ENCODE measurements at places on chromosomes 12 and 14. TPM values are rescaled to one million over a fixed set of nuclear protein-coding genes. Genes with fewer than 3 reads are reported as not detected.

Gene RAB3IP
- total RNA-seq, result 11.1 TPM

GRCh38 chr14:43983721-43984120 lies 523.4 kb downstream of the FSCB start:
- DNase-seq, result no peak

- no peak for DNase-seq
Observed at GRCh38 chr12:59115995-59116394, 195.7 kb upstream of the LRIG3 start.

DNA sequence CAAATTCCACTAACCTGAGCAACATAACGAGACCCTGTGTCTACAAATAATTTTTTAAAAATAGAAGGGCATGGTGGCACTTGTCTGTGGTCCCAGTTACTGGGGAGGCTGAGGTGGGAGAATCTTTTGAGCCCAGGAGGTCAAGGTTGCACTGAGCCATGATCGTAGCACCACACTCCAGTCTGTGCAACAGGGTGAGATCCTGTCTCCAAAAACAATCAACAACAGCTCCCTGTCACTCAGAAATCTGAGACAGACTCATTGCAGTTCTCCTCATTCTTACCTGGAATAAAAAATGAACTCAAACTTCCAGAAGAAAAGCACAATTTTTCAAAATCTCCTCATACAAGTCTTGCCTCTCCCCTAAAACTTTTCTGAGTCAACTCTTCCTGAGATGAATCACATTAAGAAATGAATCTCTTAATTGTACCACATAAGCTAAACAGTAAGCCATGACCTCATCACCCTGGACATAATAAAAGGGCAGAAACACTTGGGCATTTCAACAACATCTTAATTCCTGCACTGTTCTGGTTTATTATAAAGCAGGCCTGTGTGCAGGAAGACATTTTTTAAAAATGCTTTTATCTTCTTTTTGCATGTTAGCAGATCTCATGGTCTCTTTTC lies 214.3 kb upstream of the CDKN3 start:
- peak; percentile 37 for DNase-seq

DNA sequence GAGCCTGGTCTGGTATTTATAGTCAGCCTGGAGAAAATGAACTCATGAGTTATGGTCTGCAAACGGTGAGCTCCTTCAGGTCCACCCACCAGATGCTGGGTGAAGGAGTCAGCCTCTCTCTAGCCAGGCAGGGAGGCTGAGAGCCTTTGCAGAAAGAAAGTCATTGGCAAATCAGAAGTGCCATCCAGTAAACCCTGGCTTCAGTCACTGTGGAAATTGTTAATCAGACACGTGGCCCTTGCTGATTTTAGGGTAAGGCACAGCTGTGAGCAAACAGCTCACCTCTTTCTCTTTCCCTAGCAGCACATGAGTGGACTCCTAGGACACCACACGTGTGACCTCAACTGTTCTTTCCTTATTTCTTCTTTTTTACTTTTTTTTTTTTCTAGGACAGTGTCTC lies 44.9 kb downstream of the CHST11 start:
- DNase-seq, result no peak

DNA sequence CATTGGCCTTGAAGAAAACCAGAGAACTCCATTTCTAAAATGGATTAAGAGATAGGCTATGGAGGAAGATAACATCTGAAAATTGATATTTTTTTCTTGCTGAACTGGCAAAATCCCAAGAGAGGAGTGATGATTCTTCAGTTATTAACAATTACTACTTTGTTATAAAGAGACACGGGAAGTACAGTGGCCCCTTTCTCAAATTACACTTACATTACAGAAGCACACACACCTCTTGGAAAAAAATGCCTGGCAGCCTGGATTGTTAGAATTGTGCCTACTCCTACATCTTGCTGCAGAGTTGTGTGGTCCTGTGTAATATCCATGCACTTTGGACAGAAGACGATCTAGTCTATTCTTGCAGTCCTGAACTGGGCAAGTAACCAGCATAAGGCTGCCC lies 71.7 kb downstream of the TGFB3 start:
- DNase-seq, result no peak

- peak; percentile 61 for DNase-seq
Observed at GRCh38 chr12:53190108-53190729, 9.5 kb upstream of the CSAD start.

- no peak for DNase-seq
Observed at GRCh38 chr12:5521456-5522325, 89.8 kb downstream of the NTF3 start.

DNA sequence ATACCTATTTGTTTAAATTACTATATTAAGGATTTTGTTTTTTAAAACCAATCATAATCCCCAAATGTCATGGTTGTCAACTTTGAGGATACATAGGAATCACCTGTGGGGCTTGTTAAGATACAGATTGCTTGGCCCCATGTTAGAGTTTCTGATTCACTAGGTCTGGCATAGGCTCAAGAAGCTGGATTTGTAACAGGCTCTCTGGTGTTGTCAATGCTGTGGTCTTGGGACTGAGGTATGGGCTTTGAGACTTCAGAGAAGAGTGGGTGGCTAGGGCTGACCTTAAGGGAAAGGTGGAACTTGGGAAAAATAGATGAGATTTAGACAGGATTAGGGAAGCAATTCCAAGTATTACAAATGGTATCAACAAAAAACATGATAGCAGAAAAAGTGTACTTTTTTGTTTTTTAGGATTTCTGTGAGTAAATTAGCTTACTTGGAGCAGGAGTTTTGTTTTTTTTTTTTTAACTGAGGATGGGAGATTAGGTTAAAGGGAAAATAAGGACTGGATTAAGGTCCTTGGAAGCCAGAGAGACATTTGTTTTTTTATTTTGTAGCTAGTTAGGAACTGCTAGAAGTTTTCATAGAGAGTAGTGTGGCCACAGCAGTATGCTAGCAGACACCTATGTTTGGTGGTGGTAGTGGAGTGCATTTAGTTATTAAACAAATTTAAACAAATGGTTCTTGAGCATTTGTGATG lies 88.6 kb downstream of the RAD51B start:
- DNase-seq, result peak; percentile 44

DNA sequence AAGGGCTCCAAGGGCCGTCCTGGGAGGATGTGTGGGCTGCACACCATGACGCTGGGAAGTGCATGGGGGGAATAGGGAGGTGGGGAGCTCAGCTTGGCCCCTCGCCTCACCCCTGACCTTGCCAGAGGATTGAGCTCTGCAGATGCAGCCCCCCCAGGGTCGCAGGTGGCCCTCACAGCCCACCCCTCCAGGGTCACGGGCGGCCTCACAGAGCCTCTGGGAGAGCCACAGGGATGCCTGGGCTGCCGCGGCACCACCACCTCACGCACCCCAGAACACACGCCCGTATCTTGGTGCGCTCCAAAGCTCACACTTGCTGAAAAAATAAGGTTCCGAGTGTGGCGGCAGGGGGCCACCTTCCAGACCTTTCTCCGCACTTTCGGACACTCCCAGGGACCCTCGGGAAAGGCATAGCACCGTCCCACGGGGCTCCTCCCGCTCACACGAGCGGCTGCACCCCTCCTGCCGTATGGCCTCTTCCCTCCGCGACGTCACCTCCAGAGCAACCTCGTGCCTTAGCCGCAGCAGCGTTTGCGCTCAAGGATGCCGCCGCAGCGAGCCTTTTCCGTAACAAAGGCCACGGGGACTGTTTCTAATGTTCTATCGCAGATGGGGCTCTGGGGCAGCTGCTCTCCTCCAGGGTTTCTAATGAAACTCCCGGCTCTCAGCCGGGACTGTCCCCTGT lies 9.9 kb upstream of the FBRSL1 start:
- no peak for DNase-seq
